Activated CD8-positive, alpha-beta memory T cell treated with anti-CD3 and anti-CD28 coated beads for 1 hour (primary cell): ENCODE measurements at places on chromosomes 2 and 18.

DNA sequence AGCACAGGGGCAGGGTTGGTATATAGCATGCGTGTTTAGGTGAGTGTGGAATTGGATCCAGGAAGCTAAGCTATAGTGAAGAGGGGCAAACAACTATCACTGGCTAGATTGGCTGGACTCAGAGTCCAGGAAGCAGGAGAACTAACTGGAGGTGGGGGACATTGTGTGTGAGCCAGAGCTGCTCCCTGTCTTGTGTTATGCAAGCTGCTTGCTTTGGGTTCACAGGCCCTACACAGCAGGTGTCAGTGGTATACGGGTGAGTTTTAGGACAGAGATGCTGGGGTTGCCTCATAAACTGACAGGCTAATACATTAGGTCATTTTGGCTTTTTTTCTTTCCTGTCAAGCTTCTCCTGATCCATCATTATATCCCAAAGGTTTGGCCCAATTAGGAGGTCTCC lies 87.5 kb downstream of the CCDC85A start:
- DNase-seq: no peak

DNA sequence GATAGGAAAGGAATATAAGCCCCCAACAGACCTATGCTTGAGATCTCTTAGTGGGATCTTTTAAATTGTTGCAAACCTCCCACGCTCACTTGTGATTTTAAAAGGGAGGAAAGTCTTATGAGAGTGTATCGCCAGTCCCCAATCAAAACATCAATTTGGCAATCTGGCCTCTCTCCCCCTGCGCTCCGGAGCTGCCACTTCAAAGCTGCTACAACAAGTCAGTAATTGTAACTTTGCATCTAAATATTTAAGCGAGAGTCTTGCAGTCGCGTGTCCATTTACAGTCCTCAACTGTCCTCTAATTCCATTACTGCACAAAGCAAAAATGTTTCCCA lies 8.4 kb downstream of the PAX3 start:
- DNase-seq: no peak

- DNase-seq: no peak
Measured at GRCh38 chr2:175152242-175152641, 15.8 kb downstream of the ATF2 start.

DNA sequence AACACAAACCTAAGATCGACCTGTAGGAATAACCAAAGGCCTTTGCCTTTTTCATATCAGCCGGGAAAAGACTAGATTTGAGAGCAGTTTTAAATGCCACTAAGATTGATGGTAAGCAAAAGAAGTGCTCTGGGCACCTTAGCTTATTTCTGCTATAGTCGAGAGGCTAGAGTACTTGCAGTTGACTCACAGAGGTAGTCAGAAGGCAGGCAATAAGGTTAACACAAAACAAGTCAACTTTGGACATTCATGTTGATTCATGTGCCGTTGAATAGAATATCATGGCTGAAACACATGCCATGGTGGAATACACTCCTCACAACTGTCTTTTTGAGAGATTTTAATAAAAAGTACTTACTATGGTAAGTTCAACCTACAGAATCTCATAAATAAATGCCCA lies 507.6 kb downstream of the ZEB2 start:
- DNase-seq: no peak

DNA sequence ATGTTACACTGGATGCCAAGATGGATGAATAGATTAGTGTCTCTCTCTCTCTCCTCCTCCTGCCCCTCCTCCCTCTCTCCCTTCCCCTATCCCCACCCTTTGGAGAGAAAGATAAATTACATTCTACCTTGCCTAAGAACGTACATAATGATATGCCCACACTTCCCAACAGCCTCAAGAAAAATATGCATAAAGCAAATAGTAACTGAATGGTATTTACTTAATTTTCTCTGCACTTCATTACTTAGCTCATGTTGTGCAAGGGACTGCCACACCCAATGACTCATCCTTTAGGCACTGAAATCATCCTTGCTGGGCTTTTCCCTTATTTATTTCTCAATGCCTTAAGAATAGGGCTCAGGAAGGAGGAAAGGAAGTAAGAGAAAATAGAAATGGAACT lies 137.3 kb upstream of the PID1 start:
- no peak for DNase-seq

DNA sequence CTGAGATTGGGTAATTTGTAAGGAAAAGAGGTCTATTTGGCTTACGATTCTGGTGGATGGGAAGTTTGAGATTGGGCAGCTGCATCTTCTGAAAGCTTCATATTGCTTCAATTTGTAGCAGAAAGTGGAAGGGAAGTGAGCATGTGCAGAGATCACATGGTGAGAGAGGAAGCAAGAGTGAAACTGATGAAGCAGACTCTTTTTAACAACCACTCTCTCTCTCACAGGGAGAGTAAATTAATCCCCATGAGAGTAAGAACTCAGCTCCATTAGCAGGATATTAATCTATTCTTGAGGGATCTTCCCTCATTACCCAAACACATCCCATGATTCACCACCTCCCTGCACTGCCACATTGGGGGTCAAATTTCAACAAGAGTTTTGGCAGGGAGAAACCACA lies 298.5 kb upstream of the CELF4 start:
- no peak for DNase-seq

DNA sequence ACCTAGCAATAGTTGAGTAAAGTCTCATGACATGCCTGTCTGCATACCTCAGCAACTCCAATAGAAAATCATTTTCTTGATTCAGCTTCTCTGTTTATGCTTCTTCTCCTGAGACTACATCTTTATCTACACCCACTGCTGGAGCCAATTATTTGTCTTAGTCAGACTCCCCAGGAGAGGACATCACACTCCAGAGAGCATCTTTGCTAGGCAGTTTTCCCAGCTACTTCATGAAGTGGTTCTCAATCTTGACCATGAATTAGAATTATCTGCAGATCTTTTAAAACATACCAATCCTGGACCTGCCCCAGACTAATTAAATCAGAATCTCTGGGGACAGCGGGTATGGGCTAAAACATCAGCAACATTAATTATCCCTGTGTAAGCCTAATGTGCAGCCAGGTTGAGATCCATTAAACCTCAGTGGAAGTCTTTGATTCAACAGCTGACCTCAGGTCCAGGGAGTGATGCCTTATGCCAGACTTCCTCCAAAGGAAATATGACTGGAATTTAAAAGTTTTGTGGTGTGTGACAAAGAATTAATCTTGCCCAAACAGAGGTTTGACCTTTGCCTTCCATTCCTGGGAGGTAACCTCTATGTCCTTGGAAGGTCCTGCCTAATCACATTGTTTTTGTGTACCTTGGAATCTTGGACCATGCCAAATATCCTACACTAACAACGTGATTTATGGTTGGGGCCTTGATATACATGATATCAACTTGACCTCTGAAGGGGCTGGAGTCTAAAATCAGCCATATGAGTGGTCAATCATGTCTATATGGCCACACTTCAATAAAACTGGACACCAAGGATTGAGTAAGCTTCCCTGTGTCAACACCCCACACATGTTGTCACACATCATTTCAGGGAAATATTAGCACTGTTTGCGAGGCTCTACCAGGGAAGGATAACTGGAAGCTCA lies 99.3 kb upstream of the DNAJC10 start:
- no peak for DNase-seq

DNA sequence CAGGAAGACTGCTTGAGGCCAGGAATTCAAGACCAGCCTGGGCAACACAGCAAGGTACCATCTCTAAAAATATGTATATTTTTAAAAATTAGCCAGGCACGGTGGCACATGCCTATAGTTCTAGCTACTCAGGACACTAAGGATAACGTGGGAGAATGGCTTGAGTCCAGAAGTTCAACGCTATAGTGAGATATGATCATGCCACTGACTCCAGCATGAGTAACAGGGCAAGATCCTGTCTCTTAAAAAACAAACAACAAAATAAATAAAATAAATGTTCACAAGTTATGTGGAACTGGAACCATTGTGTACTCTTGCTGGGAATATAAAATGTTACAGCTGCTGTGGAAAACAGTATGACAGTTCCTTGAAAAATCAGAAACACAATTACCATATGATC lies 47.2 kb downstream of the USP34 start:
- no peak for DNase-seq

DNA sequence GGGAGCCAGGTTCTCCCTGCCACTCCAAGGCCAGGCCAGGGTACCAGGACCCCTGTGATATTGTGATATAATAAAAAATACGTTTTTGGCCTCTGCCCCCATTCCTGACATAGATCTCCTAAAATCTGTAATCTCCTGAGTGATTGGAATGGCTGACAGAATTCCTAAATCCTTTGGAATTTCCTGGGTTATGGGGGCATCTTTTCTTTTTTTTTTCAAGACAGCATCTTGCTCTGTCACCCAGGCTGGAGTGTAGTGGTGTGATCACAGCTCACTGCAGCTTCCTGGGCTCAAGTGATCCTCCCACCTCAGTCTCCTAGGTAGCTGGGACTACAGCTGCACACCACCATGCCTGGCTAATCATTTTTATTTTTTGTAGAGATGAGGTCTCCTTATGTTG lies 26.2 kb upstream of the TUBB6 start:
- DNase-seq: no peak

DNA sequence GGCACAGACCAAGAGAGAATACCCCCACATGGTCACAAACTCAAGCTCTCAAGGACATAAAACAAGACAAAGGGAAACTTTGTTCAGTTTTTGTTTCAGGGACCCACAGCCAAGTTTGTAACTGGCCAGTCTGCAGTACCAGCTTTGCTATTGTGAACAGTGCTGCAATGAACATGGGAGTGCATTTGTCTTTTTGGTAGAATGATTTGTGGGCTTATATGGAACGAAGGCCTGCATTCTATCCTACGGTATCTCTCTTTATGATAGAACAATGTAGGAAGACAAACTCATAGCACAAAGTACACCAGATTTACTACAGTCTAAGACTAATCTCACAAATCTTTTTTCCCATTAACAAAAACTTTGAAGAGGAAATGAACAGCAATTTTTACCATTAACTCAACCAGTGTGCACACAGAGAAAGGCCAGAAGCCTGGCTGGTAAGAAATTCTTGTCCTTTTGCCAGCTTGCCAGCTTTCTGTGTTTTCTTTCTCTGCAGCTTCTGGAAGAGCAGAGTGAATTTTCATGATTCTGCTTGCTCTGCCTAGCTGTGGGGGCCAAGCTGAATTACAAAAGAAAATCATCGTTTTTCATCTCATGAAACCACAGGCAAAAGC lies 37.1 kb upstream of the FEZ2 start:
- no peak for DNase-seq

- DNase-seq: no peak
Measured at GRCh38 chr2:120203251-120204021, 19.8 kb downstream of the TMEM185B start.

DNA sequence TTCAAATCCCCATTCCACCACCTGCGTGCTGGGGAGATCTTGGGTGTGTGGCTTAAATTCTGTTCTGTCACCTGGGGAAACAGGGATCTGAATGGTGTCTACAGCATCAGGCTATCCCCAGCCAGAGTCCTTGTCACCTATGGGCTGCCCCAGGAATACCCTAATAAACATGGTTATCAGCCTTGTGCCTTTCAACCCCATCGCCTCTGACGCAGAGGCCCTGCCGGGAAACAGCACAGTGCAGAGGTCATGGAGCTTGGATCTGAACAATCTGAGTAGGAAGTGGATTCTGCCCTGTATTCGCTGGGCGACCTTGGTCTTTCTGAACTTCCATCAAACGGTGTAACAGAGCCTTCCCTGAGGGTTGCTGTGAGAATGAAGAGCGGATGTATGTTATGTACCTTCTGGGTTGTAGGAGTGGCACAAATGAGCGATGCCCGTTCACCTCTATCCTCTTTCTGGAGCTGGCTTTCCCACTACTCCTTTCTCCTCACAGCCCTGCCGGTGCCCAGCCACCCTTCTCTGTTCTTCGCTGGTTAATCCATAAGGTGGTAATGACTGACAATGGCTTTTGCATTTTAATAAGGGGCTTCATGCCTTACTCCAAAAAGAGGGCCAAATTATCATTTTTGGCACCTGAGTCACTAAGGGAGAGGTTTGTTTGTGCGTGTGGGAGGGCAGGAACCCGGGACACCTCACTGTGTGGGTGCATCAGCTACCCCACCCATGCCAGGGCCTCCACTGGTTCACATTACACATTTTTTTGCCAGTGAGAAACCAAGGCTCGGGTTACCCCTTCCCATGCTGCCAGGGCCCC lies 256.5 kb downstream of the MYCN start:
- no peak for DNase-seq

GRCh38 chr2:66714610-66715009 lies 279.7 kb downstream of the MEIS1 start:
- DNase-seq: no peak

DNA sequence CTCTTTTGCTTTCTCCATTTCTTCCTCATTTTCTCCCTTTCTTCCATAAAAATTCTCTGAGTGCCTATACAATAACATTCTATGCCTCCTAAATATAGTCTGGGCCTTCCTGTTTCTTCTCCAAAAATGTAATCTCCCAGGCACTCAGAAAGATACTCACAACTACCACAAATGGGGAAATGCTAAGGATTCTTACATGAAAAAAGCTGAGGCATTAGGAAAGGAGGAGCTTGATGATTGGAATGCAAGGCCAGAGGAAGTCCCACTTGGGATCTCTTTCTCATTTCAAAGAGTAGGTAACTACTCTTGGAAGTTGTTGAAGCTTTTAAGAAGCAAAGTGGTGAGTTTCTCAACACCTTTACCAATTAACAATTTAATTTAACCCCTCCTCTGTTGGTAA lies 3.4 kb downstream of the VSNL1 start:
- no peak for DNase-seq

- DNase-seq: no peak
Measured at GRCh38 chr18:6486764-6487426, 72.2 kb upstream of the L3MBTL4 start.

GRCh38 chr2:82992968-82993367 lies 1466.1 kb downstream of the SUCLG1 start:
- no peak for DNase-seq

GRCh38 chr2:67846370-67847070 lies 216.3 kb downstream of the C1D start:
- no peak for DNase-seq

GRCh38 chr2:46850742-46851141 lies 64.9 kb downstream of the MCFD2 start:
- no peak for DNase-seq

DNA sequence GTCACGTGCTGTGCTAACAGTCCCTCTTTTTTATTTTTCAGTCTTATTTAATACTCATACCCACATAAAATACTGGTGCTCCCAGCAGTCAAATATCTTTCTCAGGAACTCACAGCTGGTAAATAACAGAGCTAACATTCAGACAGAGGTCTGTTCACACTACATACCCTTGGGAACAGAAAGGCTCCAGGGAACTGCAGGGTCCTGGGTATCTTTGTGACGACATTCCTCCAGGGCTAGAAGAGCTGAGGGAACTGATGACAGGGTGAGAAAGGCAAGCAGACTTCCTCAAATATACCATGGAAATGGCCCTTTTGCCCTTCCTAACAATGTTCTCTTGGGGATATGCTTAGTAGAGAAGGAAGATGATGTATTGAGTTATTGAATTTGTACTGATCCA lies 19.3 kb downstream of the PDE6D start:
- no peak for DNase-seq

DNA sequence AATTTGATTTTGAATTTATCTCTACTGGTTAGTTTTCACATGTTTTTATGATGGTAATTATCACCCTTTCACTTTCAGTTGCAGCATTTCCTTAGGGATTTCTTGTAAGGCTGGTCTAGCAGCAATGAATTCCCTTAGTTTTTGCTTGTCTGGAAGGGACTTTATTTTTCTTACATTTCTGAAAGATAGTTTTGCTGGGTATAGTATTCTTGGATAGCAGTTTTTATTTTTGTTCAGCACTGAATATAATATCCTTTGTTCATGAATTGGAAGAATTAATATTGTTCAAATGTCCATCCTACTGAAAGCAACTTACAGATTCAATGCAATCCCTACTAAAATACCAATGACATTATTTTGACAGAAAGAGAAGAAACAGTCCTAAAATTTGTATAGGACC lies 30.2 kb downstream of the IL1RL2 start:
- no peak for DNase-seq

GRCh38 chr2:182015334-182016109 lies 29.9 kb downstream of the PPP1R1C start:
- no peak for DNase-seq
